ENCODE measurements at places on chromosomes 3 and 15.

- no peak for DNase-seq
Measured at GRCh38 chr3:37921025-37921424, 59.3 kb downstream of the CTDSPL start.

DNA sequence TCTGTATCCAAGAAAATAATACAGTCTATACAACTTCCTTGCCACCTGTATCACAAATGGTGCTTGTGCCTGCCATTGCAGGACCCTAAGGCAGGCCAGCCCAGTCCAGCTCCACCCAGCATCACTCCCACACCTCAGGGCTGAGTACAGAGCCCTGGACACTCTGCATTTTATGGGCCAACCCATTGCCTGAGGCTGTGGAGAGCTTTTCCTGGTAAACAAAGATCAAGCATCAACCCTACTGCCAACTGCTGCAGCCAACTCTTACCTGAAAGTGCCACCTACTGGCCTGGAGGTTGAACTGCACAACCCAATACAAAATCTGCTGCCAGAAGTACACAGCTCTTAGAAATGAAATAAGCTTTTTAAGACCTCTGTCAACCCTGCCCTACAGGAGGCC is 1082.2 kb downstream of the NAALADL2 start:
- DNase-seq = peak; percentile 58

GRCh38 chr3:183295211-183295610 is 42.2 kb downstream of the B3GNT5 start:
- DNase-seq = no peak

DNA sequence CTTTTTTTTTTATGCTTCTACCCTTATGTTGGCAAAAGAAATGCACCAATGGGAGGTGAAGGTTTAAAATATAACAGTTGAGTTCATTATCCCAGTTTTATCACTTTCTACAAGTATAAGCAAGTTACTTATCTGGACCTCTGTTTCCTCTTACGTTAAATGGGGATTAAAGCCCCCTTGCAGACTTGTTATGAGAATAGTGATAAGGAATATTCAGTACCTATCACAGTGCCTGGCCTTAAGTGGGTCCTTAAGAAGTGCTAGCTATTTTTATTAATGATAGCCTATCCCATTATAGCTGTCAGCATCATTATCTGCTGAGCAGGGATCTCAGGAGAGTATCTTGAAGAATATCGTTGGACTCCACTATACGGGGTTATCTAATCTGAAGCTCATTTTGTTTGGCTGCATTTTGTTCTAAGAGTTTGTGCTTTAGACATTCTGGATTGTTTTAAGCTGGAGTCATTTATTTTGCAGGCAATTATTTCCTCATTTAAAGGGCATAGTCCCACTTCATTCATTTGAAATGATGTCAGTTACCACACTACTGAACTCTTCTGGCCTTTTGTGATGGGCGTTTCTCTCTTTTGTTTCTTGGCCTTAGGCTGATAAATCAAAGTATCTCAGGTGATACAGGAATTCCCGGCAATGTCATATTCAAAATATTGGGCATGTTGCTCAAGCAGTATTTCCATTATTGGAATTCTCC is 28.8 kb downstream of the RAB8B start:
- peak; percentile 72 for DNase-seq

- no peak for DNase-seq
Measured at GRCh38 chr15:42385980-42386700, 26.8 kb downstream of the CAPN3 start.

- DNase-seq = no peak
Measured at GRCh38 chr3:18729671-18730070, 304.5 kb upstream of the SATB1 start.

DNA sequence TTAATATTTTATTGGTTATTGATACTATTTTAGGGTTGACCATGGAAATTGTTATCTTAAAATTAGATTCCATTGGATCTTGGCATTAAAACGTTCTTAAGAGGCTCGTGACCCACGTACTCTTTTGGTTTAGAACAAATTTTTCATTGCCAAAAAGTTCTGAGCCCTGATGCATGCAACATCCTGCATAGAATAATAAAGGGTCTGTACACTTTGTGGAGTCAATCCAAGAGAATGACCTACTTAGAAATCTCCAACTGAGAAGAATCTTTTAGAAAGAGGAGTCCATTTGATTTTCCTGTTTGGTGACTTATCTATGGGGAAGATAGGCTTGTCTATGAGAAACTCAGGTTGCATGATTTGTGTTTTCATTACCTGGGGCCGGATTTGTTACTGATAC is 404.2 kb upstream of the RGMA start:
- no peak for DNase-seq

DNA sequence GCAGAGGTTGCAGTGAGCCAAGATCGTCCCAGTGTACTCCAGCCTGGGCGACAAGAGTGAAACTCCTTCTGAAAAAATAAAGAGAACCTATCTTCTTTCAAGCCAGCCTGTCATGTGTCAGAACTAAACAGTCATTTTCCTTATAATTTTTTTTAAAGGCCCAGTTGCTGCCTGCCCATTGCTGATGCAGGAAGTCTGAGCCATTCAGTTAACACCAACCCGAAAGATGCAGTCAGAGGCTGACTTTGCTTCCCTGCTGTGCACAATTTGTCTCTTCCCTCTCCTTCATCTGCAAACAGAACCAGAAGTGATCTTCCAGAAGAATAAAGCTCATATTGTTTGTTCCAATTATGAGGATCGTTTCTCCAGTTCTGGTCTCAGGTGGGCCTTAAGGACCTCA is 220.6 kb downstream of the SLCO3A1 start:
- DNase-seq = no peak

GRCh38 chr15:58336161-58336560 is 95.6 kb upstream of the LIPC start:
- DNase-seq = peak; percentile 37

- DNase-seq = no peak
Measured at GRCh38 chr3:138054057-138054456, 44.1 kb downstream of the CLDN18 start.

DNA sequence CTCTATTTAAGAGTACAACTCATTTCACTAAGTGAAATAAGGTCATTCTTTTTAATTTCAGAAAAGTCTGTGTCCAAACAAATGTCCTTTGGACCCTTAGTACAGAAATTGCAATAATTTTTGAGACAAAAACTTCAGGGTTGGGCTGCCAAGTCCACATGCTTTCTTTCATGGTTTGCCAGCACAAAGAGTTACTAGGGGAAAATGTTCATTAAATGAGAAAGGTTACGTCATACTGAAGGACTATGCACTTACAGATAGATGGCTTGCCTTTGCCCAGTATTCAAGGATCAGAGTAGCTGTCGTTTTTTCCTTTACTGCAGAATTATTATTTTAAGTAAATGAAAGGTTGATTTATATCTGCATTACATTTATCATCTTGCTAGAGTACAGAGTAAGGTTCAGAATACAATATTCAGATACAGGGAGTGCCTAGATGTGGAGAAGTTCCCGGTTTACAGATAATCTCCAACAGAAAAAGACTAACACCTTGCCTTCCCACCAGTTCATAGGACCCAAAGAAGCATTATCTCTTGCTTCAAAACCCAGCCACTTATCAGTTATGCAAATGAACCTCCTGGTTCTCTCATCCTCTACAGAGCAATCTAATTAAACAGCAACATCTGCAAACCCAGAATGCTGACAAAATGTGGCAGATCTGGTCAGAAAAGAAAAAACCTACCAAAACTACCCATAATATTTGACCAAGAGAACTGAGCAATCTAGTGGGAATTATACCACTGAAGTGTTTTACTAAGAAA is 179.3 kb downstream of the FRMD5 start:
- DNase-seq = no peak

DNA sequence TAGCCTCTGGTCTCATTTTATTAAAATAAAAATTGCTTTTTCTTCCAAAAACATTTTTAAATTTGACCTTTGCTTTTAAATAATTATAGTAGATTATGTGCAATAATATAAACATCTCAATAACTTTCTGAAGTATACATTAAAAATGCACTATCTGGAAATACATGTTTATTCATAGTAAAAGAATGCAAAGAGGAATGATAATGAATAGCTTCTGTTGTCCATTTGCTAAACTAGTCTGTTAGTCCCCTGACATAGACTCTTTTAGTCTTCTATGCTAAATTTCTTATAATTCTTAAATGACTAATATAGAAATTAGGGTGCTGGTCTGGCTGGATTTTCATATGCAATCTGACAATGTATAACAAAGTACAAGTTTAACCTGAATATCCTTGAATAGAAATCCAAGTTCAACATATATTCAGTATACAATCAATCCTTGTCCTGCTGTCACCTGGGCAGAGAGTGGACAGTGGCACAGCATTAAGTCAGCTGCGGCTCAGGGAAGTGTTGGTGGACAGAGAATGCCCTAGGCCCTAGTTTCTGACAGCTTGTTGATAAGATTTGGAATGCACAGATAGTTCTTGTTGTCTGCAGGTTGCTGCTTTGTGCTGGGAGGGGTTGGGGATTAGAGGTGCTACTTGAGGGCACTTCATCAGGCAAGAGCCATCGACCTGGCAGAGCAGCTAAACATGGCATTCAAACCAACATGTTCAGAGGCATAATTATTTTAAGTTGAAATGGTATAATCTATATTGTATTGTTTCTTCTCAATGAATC is 161.7 kb downstream of the MBNL1 start:
- no peak for DNase-seq

GRCh38 chr3:160635213-160635612 is 41.7 kb upstream of the ARL14 start:
- no peak for DNase-seq

DNA sequence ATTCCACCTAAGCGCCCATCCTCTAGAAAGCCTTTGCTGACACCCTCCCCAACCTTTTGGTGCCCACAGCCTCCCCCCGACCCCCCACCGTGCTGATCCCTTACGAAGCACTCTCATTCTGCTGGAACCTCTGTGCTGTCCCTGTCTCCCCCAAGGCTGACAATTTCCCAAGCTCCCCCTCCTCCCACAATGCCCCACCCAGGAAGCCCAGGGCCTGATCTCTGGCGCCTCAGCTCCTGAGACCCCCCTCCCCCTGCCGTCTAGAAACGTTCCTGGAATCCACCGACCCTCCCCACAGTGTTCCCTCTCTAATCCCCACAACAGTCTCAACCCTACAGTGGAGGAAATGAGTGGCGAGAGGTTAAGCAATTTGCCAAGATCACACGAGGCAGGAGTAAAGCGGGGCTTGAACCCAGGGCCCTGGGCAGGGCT is 18.3 kb downstream of the MYL3 start:
- no peak for DNase-seq

- no peak for DNase-seq
Measured at GRCh38 chr15:80234883-80235282, 17.1 kb downstream of the CTXND1 start.

- DNase-seq = no peak
Measured at GRCh38 chr3:4504340-4505261, 11.5 kb downstream of the ITPR1 start.

- peak; percentile 9 for DNase-seq
Measured at GRCh38 chr15:22918056-22918455, 62.1 kb downstream of the CYFIP1 start.

DNA sequence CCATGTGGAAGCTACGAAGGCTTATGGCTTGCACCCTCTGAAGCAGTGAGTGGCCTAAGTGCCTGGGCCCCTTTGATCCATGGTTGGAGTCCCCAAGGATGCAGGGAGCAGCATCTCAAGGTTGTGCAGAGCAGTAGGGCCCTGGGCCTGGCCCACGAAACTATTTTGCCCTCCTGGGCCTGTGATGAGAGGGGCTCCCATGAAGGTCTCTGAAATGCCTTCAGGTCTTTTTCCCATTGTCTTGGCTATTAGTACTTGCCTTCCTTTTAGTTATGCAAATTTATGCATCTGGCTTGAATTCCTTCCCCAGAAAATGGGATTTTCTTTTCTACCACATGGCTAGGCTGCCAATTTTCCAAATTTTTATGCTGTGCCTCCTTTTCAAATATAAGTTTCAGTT is 158.8 kb upstream of the MME start:
- DNase-seq = no peak

DNA sequence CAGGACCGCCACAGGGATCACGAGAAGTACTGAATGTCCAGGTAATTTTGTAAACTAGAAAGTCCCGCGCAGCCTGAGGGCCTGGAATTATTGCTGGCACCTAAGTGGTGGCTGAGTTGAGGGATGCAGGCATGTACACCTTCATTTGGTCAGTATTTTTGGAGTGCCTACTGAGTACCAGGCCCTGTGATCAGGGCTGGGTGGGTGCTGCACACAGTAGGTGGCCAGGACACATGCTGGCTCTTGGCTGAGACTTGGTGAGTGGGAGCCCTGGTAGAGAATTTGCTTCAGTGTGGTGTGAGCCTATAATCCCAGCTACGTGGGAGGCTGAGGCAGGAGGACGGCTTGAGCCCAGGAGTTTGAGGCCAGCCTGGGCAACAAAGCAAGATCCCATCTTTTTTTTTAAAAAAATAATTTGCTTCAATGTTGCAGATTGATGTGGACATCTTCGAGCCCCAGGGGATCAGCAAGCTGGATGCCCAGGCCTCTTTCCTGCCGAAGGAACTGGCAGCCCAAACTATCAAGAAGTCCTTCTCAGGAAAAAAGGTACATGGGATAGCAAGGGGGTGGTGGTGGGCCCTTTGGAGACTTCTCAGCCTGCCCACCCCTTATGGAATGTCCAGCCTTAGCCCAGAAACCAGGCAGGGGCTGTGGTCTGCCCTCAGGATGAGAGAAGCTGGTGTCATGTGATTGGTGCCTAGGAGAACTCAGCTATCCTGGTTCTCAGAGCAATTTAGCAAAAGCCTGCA is 2.6 kb downstream of the ITIH1 start:
- no peak for DNase-seq

GRCh38 chr15:66171841-66172240 is 81.7 kb downstream of the MEGF11 start:
- DNase-seq = no peak

DNA sequence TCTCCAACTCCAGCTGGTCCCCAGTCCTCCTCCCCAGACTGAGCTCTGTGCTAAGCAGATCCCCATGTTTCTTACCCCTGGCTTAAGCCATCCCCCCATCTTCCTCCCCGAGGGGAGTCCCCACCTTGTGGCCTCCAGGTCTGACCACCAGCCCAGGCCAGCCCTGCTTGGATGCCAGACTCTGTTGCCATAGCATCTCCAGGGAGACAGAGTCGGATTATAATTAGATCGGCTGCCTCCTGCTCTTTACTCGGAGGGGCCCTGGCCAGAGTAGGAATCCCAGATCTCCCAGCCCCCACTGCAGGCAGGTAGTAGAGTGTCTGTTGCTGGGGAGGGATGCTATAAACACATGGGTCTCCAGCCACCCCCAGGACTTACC is 2.4 kb downstream of the KLHDC8B start:
- no peak for DNase-seq

- peak; percentile 12 for DNase-seq
Measured at GRCh38 chr3:49469037-49469935, 781 bp upstream of the DAG1 start.

- DNase-seq = no peak
Measured at GRCh38 chr3:119333773-119334509, 39.8 kb downstream of the ARHGAP31 start.

DNA sequence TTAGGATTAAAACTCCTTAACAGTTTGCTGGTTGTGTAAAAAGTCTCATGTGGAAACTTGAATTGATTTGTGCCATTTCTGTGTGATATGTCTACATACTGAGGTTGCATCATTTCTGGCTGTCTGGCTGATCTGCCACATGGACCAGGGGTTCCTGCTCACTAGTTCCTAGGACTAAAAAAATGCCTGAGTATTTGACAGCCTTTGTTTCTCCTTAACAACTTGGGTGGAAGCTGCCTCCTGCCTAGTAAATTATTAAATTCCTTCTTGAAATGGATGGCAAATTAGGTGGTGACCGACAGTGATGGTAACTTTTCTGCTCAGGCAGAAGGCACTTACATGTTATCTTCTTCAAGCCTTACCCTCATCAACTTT is 226.9 kb upstream of the MRPL3 start:
- no peak for DNase-seq
